ENCODE measurements at places on chromosomes 16 and 17.

GRCh38 chr17:74461611-74462010 is 4.8 kb upstream of the CD300A start:
- DNase-seq: no peak

GRCh38 chr16:85708338-85708737 is 19.6 kb upstream of the GINS2 start:
- no peak for DNase-seq

DNA sequence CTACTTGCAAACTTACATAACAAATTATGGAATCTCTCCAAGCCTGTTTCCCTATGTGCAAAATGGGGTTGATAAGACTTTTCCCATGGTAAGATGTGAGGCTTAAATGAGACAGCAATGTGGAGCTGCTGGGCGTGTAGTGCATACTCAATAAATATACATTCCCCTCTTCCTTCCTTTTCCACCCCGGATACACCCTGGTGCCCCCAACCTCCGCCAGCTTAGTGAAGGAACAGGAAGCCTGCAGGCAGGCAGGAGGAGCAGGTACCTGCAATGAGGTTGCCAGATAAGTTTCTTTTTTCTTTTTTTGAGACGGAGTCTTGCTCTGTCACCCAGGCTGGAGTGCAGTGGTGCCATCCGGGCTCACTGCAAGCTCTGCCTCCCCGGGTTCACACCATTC is 14.9 kb downstream of the C17orf50 start:
- DNase-seq: no peak

GRCh38 chr17:17537311-17538099 is 41.3 kb upstream of the RASD1 start:
- DNase-seq: no peak

DNA sequence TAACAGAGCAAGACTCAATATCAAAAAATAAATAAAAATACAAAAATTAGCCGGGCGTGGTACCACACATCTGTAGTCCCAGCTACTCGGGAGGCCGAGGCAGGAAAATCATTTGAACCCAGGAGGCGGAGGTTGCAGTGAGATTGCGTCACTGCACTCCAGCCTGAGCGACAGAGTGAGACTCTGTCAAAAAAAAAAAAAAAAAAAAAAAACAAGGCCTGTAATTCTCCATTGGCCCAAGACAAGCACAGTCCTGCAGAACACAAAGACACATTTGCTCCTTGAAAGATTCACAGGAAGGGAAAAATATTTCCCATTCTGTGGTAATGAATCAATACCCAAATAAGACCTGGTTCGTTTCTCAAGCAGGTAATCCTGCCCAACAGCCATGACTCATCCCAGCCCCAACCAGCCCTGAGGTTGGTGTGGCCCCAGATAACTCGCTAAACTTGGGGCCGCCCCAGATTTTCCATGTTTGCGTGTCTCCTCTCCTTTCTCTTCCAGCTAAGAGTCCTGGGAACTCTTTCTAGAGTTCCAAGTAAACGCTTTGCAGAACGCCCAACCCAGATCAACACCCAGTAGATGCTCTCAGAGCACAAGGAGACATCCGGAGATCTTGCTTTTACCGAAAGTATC is 40.3 kb upstream of the SNN start:
- no peak for DNase-seq

DNA sequence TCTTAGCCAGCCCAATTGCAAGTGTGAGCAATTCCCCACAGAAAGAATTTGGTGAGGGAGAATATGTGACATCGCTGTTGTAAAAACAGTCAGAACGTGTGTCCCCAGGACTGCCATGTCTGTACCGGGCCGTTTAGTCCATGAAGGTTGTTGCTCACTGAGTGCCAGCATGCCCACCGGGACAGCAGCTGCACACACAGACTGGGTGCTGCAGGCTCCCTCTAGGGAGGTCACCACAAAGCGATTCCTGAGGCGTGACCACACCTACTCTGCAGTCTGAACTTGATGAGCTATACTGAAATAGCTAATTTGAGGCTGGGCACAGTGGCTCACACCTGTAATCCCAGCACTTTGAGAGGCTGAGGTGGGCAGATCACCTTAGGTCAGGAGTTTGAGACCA is 44.1 kb upstream of the ADORA2B start:
- no peak for DNase-seq

GRCh38 chr16:21622545-21622944 is 23.2 kb downstream of the METTL9 start:
- DNase-seq: no peak

- no peak for DNase-seq
These were observed 1.6 kb downstream of the PGAP6 start for GRCh38 chr16:379961-380761.

DNA sequence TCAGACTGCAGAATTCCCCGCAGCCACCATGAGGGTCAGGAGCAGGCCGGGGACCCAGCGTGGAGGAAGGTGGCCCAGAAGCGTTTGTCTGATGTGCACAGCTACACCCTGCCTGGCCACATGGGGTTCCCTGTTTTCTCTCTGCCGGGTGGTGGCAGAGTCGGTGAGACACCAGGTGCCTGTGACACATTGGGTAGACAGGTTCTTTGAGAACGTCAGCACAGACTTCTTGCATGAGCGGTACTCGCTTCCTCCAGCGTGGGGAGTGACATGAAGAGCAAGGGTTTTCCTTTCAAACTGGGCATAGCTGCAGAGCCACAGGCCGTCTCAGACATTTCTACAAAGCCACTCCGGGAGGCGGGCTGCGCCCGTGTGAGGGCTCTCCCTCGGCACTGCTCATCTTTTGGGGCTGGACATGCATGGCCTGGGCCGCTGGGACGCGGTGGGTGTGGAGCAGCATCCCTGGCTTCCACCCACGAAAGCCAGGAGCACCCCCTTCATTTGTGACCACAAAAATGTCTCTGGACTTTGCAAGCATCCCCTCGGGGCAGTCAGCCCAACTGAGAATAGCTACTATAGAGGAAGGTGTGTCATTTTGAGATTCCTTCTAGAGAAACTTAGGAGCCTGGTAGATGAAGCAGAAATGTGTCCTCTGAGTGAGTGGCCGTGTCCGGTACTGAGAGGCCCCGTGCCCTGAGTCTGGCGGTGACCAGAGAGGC is 26.0 kb downstream of the NME3 start:
- DNase-seq: no peak

- DNase-seq: no peak
These were observed 5.6 kb upstream of the TUBG2 start for GRCh38 chr17:42653179-42654124.

DNA sequence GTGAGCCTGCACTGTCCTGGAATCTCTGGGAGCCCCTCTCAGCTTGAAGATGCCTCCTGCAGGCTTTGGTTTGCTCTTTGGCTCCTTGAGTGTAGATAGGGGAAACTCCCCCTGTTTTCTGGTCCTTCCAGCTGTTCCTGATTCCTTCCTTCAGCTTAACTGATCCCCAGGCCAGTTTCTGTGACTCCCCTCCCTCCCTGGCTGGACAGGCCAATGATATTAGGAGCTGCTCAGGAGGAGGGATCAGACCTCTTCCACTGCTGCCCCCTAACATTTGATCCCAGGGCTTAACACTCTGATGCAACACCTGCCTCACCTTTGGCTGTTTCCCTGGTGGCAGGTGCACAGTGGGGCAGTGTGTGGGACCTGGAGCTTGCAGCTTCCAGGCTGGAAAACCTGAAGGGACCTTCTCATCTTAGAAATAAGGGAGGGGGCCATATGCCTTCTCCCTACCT is at the start of gene TAC4:
TSS of gene TAC4 (minus strand) at position 51 of the 455 bp plus-strand sequence. CDS start 52 bp downstream, outside the sequence.
- DNase-seq: no peak

DNA sequence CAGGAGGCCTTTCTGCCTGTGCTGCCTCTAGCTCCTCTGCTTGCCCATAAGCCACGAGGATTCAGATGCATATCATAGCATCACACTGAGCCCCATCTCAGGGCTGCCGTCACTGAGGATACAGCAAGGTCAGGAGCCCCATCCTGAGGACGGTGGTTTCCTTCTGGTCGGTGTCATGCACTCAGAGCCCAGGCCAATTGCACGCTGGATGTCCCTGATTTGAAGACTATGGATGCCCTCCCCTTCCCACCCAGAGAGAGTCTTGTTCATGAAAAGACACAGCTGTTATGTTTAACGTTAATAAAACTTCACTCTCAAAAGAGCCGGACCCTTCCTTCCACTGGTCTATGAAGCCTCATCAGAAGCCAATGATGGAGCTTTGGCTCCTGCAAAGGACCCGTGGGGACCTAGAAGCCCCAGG is 19.9 kb downstream of the COTL1 start:
- peak; percentile 50 for DNase-seq

DNA sequence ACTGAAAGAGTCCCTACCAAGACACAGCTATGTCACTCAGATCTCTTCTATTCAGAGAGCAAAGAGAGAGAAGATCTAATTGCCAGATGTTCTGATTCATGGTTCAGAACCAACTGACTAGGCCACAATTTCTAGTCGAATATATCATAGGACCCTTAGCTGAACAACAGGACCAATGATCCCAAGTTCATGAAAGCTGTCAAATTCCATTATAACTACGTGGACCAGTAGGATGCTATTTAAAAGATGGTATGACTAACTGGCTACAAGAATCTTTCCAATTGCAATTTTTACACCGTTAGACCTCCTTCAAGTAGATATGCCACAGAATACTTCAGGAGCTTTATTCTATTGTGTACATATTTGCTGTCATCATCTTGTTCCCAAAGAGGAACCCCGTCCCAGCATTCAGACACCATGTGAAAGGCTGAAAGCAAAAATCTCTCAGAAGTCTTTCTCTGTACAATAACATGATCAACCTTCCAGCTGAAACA is 26.0 kb downstream of the DCUN1D3 start:
- DNase-seq: no peak

DNA sequence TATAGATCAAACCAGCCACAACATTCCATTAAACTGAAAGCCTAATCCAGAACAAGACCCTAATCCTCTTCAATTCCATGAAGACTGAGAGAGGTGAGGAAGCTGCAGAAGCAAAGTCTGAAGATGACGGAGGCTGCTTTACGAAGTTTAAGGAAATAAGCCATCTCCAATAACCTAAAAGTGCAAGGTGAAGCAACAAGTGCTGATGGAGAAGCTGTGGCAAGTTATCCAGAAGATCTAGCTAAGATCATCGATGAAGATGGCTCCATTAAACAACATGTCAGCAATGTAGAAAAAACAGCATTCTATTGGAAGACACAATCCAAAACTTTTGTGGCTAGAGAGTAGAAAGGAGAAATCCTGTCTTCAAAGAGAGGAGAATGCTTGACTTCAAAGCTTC is 69.6 kb downstream of the KANSL1 start:
- DNase-seq: no peak

- no peak for DNase-seq
These were observed 24.4 kb upstream of the CBFA2T3 start for GRCh38 chr16:89001117-89002027.

- no peak for DNase-seq
These were observed 2.4 kb upstream of the RIPOR1 start for GRCh38 chr16:67526149-67526791.

DNA sequence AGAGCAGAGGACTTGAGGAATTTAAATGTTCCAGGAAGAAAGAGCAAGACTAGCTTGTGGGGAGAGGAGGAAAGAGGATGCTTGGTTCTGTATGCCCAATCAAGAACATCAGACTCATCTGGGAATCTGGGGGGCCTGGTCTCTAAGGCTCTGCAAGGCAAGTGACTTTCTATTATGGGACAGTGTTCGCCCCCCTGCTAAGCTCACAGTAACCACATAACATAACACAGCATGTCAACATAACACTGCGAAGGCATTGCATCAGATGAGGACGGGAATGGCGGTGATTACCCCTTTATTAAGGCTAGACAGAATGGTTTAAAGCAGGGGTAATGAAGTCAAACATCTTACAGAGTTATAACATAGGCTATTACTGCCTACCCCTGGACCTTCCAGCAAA is 176.6 kb upstream of the IRX6 start:
- DNase-seq: no peak

DNA sequence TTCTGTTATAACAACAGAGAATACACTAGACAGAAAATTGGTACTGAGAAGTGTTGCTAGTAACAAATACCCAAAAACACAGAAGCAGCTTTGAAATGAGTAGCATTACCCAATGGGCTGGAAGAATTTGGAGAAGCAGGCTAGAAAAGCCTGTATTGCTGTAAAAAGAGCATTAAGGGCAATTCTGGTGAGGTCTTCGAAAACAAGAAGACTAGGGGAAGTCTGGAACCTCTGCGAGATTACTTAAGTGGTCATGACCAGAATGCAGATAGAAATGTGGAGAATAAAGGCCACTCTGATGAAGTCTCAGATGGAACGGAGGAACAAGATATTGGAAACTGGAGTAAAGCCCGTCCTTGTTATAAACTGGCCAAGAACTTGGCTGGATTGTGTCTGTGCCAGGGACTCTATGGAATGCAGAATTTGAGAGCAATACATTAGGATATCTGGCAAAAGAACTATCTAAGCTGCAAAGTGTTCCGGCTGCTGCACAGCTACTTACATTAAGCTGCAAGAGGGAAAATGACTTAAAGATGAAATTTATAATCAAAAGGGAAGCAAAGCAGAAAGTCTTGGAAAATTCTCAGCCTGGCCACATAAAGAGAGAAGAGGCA is 44.9 kb upstream of the PEMT start:
- no peak for DNase-seq

DNA sequence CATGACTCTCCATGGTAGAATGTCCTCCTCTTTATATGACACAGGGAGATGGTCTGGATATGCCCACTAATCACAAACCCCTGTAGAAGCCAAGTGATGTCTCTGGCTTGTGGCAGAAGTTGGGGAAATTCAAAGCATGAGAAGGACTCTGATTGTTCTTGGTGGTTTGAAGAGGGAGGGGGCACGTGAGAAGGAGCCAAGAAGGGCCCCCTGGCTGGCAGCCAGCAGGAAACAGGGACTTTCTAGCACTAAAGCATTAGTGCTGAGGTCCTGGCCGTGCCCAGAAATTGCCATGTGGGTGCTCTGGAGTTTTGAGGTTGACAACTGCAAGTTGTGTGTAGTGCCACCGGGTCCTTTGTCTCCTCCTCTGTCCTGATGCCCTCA is 199.9 kb downstream of the LGALS9B start:
- peak; percentile 30 for DNase-seq

GRCh38 chr16:85202631-85203461 is 90.6 kb upstream of the CIBAR2 start:
- no peak for DNase-seq

DNA sequence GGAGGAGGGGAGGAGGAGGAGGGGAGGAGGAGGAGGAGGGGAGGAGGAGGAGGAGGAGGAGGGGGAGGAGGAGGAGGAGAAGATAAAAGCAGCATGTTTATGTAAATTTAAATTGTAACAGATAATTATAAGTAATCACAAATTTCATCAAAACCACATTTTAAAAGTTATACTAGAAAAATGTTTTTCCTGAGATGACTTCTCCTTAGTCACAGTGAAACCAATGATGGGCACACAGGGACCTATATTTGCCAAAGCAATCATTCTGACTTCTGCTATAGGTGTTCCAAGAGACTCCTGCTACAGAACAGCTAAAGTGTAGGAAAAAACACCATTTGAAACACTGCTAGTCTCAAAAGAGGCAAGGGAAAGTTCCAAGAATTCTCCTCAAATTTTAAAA is 66.4 kb downstream of the CEP95 start:
- DNase-seq: no peak
